Posterior vena cava (tissue), 2 donors: ENCODE measurements at places on chromosomes 5 and 9. TPM values are rescaled to one million over a fixed set of nuclear protein-coding genes. Genes with fewer than 3 reads are reported as not detected.

Gene BHMT2
- 24.5 TPM for total RNA-seq

Gene PCDHA9
- total RNA-seq, result 0.14 TPM

Gene LPAR1
- 147 TPM for total RNA-seq

Gene ELP1
- total RNA-seq, result 17.3 TPM

Gene NR2F1-AS1
- total RNA-seq, result 25.6 TPM

Gene LCN12
- 0.88 TPM for total RNA-seq

Gene PCDHGA6
- total RNA-seq, result 7.9 TPM

Gene TMEM252
- not detected for total RNA-seq

Gene GABRB2
- total RNA-seq, result 0.86 TPM

Gene INSYN2B
- 0.19 TPM for total RNA-seq

Gene CDH9
- total RNA-seq, result not detected

Gene OR2K2
- total RNA-seq, result not detected

Gene SUSD1
- 19.0 TPM for total RNA-seq

Gene NR4A3
- total RNA-seq, result 37.4 TPM

Gene ESM1
- total RNA-seq, result not detected

Gene ECSCR
- 46.6 TPM for total RNA-seq

Gene FGF1
- total RNA-seq, result 2.3 TPM

Gene LHX2
- total RNA-seq, result not detected
